ENCODE measurements at places on chromosomes 7 and 10.

DNA sequence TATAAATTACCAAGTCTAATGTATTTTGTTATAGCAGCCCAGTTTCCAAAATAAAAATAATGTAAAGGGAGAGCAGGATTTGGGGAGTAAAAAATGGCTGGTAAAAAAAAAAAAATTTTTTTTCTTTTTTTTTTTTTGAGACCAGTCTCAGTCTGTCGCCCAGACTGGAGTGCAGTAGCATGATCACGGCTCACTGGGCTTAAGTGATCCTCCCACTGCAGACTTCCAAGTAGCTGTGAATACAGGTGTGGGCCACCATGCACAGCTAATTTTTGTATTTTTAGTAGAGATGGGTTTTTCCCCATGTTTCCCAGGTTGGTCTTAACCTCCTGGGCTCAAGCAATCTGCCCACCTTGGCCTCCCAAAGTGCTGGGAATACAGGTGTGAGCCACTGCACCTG, 4.8 kb upstream of the LSM8 start:
- DNase-seq: no peak

DNA sequence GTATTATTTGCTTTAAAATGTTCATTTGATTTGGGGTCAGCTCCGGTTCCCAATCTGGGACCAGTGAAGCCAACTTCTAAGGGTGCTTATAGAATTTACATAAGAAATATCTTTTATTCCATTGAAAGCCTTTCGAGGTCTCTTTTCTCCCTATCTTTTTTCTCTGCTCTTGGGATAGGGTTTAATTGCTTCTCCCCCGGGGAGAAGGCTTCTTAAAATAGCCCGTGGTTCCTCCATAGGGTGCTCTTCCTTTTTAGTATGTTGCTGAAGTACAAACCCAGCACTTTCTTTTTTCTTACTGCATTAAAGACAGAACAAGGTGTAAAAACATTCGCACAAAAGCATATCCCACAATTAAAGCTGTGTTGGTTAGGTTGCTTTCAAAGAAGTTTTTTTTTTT, 107.5 kb downstream of the POU6F2 start:
- DNase-seq: no peak

- no peak for DNase-seq
These were observed 254.1 kb downstream of the RELN start for GRCh38 chr7:103735377-103735776.

DNA sequence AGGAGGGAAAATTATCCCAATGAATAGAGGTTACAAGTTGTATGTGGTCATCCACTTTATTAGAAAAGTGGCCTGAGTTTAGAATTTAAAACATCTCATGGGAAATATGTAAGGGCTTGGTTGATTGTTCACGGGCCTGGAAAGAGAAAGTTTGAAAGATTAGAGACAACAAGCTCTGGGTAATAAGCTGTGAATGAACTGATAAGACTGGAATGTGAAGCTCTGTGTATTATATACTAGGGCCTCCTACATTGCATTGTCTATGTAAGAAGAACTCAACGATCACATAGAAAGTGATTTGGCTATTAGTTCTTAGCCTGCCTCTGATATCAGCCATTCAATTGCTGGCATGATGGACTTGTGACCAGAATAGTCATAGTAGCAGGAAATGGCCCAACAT, 199.2 kb upstream of the MAGI2 start:
- DNase-seq: no peak

DNA sequence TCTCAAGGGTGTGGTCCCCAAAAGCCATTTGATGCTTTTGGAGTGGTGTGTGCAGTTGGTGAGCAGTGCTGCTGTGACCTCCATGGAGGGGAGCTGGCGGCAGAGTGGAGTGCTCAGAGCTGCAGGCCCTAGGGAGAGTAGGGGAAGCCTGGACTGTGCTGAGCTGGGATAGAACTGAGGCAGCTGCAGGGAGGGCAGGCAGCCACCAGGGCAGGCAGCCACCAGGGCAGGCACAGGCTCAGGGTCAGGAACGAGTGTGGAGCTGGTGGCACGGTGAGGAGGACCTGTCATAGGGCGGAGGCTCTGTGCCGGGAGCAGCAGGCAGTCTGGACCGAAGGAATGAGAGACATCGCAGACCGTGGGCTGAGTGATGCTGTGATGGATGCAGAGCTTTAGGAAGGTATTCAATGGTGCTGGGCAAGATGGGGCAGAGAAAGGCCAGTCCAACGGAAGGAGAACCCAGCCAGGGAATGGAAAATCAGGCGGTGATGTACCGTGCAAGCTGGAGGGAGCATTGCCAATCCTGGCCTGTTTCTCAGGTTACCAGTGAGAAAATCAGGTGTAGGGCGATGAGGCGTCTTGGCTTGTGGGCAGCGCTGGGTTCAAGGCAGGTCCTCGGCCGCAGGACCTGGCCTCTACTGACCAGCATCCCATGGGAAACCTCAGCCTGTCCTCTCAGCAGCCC, 152.6 kb downstream of the CAMK1D start:
- no peak for DNase-seq

DNA sequence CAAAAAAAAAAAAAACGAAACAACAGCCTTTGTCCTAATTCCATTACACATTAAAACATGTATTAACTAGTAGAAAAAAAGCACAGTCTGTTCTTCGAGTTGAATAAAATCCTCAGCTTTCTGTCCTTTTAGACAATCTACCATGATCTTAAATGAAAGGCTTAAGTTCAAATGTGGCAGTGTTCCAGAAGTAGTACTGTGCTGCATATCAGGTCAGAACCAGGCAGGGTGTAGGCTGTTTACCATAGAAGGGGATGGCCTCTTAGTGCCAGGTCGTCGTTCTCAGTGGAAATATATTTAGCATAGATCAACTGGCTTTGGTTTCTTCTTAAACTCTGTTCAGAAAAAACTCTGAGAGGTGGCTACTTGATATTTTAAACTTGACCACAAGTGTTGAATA, 612.0 kb downstream of the CNTNAP2 start:
- DNase-seq: no peak

- DNase-seq: no peak
These were observed 38.6 kb downstream of the MRC1 start for GRCh38 chr10:17847585-17848296.

DNA sequence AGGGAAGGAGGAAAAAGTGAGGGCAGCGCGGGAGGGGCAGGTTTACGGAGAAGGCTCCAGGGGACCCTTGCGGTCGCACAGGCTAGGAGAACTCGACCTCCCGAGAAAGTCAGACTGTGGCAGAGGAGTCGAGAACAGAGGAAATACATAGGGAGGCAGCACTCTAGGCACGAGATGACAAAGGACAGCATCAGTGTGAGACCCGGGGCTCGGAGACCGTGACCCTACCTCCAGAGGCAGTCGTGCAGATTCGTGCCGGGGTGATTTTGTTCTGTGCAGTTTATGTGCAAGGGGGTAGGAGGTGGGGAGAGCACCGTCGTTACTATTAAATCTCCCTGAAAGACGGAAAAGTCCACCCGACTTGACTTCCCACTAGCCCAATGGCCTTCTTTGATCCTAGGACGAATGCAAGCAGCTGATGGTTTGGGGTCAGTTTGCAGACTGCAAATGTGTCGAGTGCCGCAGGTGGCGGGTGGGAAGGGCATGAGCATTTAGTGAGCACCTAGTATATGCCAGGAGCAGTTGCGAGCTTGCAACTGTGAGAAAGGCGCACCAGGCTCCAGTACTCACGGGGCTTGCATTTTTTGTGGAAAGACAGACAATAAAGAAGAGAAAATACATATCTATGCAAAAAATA, 674 bp upstream of the OSBPL3 start:
- DNase-seq: no peak

- DNase-seq: peak; percentile 44
These were observed 38.0 kb downstream of the PRKAG2 start for GRCh38 chr7:151838861-151839381.

Measured in CD8-positive, alpha-beta T cell (primary cell).